Aorta (tissue), 5 donors: ENCODE measurements at places on chromosomes 6 and 20. TPM values are rescaled to one million over a fixed set of nuclear protein-coding genes. Genes with fewer than 3 reads are reported as not detected.
A peak's percentile ranks its signal among the peaks of the same experiment; 100 is the strongest.

DNA sequence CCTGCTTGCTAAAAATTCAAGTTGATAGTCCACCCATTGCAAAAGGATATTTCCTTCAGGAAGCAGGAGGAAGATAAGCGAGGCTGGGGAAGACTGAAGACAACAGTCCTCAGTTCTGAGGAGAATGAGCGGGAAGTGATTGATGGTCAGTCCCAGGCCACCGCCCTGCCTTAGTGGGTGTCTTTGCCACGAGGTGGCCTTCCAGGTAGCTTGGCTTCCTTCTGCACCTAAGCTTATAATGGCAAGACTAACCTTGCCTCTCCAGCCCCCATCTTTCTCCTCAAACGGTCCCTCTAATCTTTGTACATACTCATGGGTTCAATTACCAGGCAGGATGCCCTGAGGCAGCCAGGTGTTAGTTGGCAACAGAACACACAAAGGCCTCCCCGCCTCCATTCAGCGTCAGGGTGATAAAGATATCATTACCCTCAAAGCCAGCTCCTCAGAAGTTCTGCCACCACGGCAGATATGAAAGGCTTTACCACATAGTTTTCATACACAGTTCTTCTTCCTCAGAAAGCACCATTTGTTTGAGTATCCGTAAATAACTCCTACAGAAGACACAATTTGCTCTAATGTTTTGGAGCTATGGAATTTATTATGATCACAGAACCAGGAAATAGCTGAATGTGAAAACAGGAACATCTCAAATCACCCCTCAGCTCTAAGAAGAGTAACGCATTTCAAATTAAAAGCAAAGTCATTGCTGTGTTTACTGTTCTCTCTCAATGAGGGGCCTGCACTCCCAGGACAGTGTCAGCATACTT, 249.4 kb downstream of the ATXN1 start:
- no peaks in the 10 kb centered on the region for H3K27me3 ChIP-seq
- H3K27ac ChIP-seq = no peak overlapping the region
- no peak overlapping the region for H3K4me3 ChIP-seq
- no peaks in the 10 kb centered on the region for H3K36me3 ChIP-seq
- no peak for DNase-seq

Gene BANF2
- not detected for total RNA-seq

DNA sequence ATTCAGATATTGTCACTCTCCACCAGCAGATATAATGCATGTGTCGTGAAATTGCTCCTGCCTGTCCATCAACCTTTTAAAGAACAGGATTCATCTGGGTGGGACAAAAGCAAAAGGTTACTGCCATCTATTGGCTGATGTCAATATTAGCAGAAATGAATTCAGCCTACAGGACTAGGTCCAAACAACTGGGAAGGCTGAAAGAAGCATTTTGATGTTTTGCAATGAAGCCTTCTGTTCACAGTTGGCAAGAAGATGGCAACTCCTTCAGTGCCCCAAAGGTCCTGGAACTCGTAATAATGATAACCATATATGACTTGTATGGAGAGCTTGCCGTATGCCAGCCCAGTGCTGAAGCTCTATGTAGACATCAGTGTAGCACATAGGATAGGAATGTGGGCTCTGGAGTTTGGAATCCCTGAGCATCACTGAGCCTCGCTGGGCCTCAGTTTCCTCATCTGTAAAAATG, 7.5 kb downstream of the BCAS1 start:
- no peaks in the 10 kb centered on the region for H3K36me3 ChIP-seq
- DNase-seq = no peak
- no peak overlapping the region for H3K27ac ChIP-seq
- H3K4me1 ChIP-seq = no peaks in the 10 kb centered on the region
- H3K27me3 ChIP-seq = no peaks in the 10 kb centered on the region
- H3K4me3 ChIP-seq = no peak overlapping the region

DNA sequence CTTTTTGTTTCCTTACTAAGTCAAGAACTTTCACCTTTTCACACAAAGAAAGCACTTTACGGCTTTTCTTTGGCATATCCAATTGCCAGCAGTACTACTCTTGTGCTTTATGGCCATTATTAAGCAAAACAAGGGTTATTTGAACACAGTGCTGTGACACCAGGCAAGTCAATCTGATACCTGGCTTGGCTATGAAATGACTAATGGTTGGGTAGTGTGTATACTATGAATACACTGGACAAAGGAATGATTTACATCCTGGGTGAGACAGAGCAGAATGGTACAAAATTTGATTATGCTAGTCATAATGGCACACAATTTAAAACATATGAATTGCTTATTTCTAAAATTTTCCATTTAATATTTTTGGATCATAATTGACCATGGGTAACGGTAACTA, 22.1 kb upstream of the ADGRF1 start:
- no peak overlapping the region for H3K4me3 ChIP-seq
- DNase-seq = no peak
- no peaks in the 10 kb centered on the region for H3K36me3 ChIP-seq
- H3K4me1 ChIP-seq = no peaks in the 10 kb centered on the region

GRCh38 chr20:1702328-1702727, 44.7 kb upstream of the SIRPG start:
- H3K4me1 ChIP-seq = no peaks in the 10 kb centered on the region
- no peaks in the 10 kb centered on the region for H3K27me3 ChIP-seq
- H3K36me3 ChIP-seq = no peaks in the 10 kb centered on the region
- H3K4me3 ChIP-seq = no peak overlapping the region
- H3K27ac ChIP-seq = no peak overlapping the region
- DNase-seq = no peak

DNA sequence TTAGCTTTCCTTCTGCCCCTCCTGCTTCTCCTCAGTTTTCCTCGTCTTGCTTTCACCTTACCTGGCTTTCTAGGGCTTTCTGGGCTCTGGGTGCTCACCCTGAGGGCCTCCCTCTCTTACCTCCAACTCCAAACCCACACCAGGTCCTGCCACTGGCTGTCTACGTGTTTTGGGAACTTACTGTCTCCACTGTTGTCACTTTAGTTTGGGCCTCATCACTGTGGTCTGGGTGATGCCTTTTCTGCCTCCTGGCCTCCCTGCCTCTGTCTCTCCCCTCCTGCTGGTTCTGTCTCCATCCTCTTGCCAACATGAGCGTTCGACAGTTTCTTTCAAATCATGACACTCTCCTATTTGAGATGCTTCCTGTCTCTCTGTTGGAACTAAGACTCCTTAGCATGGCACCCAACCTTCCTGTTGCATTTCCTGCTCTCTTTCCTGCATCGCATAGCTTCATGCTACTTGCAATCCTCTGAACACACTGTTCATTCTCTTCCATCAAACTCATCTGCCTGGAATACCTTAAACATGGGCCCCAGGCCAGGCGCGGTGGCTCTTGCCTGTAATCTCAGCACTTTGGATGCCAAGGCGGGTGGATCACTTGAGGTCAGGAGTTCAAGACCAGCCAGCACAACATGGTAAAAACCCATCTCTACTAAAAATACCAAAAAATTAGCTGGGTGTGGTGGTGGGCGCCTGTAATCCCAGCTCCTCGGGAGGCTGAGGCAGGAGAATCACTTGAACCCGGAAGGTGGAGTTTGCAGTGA, 5.5 kb downstream of the CD40 start:
- DNase-seq = no peak
- no peaks in the 10 kb centered on the region for H3K4me1 ChIP-seq
- no peak overlapping the region for H3K27ac ChIP-seq
- H3K27me3 ChIP-seq = no peaks in the 10 kb centered on the region
- no peak overlapping the region for H3K4me3 ChIP-seq

DNA sequence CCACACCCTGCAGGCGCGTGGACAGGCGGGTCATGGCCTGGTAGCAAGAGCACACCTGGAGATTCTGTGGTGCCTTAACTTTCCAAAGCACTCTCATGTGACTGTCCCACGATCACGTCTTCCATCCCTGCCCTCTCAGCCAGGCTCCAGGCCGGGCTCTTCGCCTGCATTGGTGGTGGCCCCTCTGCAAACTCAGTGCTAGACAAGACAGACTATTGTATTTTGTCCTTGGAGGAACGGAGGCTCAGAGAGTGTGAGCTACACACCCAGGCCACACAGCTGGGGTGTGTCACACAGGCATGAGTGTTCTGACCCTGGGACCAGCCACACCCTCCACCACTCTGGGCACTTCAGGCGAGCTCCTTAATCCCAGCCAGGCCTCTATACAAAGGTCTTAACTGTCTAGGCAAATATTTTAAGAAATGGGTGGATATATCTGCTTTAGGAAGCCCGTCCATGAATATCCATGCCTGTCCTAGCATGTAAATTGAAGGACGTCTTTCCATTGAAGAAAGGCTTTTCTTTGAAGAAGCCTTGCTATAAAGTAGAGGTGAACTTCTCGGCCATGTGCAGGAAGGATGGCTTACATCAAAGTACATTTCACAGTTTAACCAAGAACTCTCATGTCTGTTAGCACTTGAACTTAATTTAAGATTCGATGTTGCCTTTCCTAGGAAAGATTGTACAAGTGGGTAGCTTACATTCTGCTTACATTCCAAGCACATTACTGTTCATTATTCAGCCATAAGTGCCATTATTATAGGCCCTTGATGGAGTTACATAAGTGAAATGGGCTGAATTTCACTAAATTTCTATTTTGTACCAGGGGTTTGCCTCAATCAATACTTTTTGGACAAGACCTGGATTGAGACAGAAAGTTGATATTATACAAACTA, 263.9 kb downstream of the DLL1 start:
- H3K36me3 ChIP-seq = no peaks in the 10 kb centered on the region
- no peak overlapping the region for H3K27ac ChIP-seq
- peak; percentile 39 for DNase-seq
- no peaks in the 10 kb centered on the region for H3K4me1 ChIP-seq
- no peaks in the 10 kb centered on the region for H3K27me3 ChIP-seq

Gene B3GALT4
- total RNA-seq = 14.3 TPM

GRCh38 chr20:33408716-33409654, 7.7 kb upstream of the CDK5RAP1 start:
- H3K27ac ChIP-seq = no peak overlapping the region
- H3K4me3 ChIP-seq = no peak overlapping the region
- no peak for DNase-seq
- H3K36me3 ChIP-seq = peaks cover 3% of the 10 kb centered on the region
- H3K4me1 ChIP-seq = no peaks in the 10 kb centered on the region
- no peaks in the 10 kb centered on the region for H3K27me3 ChIP-seq

- peak overlapping the region; percentile 39 for H3K27ac ChIP-seq
- peak; percentile 81 for DNase-seq
- H3K4me1 ChIP-seq = no peaks in the 10 kb centered on the region
- H3K36me3 ChIP-seq = no peaks in the 10 kb centered on the region
- H3K4me3 ChIP-seq = peak overlapping the region; percentile 38
- H3K27me3 ChIP-seq = no peaks in the 10 kb centered on the region
Measured at GRCh38 chr6:42726485-42727086, 4.2 kb upstream of the PRPH2 start.
